ENCODE measurements at places on chromosomes 7 and 10.

DNA sequence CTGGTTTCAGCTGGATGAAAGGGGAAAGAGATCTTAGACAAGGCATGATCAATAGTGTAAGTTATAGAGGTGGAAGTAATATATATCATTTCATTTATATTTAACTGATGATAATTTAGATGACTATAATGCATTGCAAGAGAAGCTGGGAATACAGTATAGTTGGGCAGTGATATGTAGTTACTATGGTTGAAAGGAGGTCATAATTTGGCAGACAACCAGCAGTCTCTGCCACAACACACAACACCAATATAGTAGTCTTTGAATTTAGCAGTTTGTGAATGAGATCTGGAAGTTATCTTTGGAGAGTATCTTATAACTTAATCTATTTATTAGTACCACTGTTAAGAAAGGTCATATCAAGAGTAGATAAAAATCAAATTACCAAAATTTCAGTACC is 39.9 kb downstream of the TAX1BP1 start:
- DNase-seq = no peak

GRCh38 chr7:15920953-15921352 is 234.5 kb upstream of the MEOX2 start:
- DNase-seq = no peak

- no peak for DNase-seq
Measured at GRCh38 chr10:62175251-62175650, 93.4 kb downstream of the RTKN2 start.

DNA sequence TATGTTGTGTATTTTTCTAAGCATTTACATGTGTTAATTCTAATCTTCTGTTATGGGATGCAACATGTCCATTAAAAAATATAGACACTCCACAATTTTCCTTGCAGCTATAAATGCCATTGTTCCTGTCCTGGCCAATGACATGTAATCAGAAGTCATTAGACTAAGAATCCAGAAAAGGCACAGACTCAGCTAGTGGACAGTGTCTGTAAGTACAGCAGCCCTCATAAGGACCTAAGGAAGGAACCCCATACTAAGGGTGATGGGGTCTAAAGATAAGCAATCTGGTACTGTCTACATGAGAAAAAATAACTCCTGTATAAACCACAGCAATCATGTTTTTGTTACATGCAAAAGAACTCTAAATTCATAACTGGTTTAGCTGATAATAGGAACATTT is 115.9 kb downstream of the GPR85 start:
- no peak for DNase-seq

- DNase-seq = no peak
Measured at GRCh38 chr10:133325440-133326222, 11.1 kb downstream of the CALY start.

GRCh38 chr10:79316671-79317431 is 30.4 kb upstream of the PPIF start:
- DNase-seq = no peak

DNA sequence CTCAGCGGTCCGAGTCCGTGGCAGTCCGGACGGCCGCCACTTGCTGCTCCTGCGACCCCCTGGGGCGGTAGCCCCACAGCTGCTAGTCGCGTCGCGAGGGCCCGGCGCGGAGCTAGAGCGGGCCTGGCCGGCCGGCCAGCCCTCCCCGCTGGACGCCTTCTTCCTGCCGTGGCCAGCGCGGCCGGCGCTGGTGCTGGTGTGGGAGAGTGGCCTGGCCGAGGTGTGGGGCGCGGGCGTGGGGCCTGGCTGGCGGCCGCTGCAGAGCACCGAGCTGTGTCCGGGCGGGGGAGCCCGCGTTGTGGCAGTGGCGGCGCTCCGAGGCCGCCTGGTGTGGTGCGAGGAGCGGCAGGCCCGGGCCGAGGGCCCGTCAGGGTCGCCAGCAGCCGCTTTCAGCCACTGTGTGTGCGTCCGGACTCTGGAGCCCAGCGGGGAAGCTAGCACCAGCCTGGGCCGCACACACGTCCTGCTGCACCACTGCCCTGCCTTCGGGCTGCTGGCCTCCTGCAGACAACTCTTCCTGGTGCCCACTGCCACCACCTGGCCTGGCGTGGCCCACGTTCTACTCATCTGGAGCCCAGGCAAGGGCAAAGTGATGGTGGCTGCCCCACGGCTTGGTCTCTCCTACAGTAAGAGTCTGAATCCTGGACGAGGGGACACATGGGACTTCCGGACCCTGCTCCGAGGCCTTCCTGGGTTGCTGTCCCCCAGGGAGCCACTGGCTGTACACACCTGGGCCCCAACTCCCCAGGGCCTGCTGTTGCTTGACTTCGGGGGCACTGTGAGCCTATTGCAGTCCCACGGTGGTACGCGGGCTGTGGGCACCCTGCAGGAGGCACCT is 631 bp downstream of the HPS6 start:
- no peak for DNase-seq

GRCh38 chr10:7480742-7481367 is 70.0 kb upstream of the SFMBT2 start:
- no peak for DNase-seq

DNA sequence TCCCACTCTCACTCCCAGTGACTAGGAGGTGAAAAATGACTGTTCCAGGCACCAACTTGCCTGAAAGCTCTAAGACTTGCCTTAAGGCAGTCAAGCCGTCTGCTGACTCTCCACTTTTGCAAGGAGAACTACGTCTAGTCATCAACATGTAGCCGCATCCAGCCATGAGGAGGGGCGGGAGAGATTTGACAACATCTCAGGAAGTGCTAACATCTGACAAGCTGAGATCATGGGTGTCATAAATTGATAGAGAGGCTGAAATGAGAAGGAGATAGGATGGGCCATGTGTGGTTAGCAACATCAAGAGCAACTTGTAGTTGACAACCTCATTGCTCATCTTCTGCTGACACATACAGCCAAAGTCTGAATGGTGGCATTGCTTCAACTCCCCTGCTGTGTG is 9.0 kb upstream of the TBXAS1 start:
- no peak for DNase-seq

DNA sequence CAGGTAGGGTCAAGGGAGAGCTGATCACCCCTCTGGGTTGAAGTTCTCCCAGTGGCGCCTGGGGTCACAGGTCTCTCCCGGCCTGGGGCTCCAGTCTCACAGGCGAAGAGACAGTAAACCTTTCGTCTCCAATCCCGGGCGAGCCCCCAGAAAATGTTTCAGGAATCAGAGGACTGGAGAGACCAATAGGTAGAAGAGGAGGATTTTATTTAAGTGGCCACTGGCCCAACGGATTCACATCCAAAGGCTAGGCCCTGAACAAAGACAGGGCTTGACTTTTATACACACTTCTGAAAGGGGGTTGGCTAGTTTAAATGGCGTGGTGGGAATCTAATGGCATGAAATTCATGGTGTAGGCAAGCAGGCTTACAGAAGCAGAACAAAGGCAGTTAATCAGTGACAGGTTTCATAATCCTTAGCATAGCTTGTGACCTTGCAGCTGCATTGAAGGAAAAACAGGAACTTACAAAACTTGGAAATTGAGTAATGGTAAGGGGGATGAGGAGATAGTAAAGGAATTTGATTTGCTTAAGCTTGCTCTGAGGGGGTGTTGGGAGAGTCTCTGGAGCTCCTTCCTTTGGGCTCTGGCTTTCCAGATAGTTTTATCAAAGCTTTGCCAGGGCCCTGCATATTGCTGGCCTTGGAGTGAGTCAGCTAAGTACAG is 105.5 kb downstream of the TRIM24 start:
- peak; percentile 22 for DNase-seq

- no peak for DNase-seq
Measured at GRCh38 chr7:100983451-100984187, 14.3 kb downstream of the MUC12 start.

GRCh38 chr10:67772894-67773511 is 65.0 kb downstream of the DNAJC12 start:
- peak; percentile 67 for DNase-seq

DNA sequence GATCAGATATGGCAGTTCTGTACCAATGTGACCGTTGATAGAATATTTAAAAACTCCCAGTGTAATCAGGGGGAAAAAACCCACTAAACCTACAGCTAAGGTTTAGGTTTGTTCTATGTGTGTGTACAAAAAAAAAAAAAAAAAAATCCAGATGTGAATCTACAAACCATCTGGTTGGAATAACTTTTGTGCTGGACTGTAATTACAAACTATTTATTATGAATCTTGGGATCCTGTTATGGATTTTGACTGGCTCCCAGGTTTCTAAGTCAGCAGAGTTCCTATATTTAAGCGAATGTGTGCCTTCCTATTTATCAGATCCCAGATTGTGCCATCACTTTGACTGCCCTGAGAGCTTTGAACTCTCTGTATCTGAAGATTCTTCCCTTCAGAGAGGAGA is 29.1 kb downstream of the BMPER start:
- no peak for DNase-seq

GRCh38 chr10:130489891-130490290 is 353.7 kb downstream of the GLRX3 start:
- DNase-seq = no peak

- DNase-seq = no peak
Measured at GRCh38 chr10:85983051-85983450, 383.5 kb downstream of the GRID1 start.

DNA sequence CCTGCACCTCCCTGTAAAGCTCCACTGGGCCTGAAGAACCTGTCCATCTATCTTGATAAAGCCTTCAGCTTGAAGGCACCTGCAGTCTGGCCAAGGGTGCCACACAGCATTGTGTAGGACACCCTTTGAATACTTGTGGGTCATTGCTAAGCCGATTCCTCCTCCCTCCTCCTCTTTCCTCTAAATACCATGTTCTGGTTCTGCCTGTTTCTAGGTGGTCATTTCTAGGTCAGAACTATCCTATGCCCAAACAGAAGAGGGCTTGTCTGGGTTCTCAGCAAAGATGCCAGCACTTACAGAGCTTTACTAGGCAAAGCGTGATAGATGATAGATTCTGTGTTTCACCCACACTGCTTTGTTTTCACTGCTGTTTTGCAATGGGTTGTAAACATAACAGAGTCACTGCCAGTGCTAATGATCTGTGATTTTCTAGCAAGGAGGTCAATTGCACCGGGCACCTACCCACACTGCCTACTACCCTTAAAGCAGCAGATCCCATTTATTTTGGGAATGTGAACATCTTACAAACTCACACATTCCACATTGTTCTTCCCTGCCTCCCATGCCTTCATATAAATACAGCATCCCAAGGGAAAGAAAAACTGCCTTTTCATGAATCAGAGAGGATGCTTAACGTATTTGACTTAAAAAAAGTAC is 279.1 kb upstream of the PITRM1 start:
- no peak for DNase-seq

GRCh38 chr10:129851941-129852640 is 112.0 kb downstream of the EBF3 start:
- DNase-seq = no peak

- no peak for DNase-seq
Measured at GRCh38 chr10:17622061-17622460, 4.9 kb upstream of the HACD1 start.

- peak; percentile 84 for DNase-seq
Measured at GRCh38 chr10:112951359-112952281, 1.6 kb downstream of the TCF7L2 start.

GRCh38 chr10:103797857-103798256 is 57.5 kb downstream of the SH3PXD2A start:
- DNase-seq = no peak

GRCh38 chr7:133829336-133829897 is 297.7 kb upstream of the LRGUK start:
- DNase-seq = peak; percentile 52

DNA sequence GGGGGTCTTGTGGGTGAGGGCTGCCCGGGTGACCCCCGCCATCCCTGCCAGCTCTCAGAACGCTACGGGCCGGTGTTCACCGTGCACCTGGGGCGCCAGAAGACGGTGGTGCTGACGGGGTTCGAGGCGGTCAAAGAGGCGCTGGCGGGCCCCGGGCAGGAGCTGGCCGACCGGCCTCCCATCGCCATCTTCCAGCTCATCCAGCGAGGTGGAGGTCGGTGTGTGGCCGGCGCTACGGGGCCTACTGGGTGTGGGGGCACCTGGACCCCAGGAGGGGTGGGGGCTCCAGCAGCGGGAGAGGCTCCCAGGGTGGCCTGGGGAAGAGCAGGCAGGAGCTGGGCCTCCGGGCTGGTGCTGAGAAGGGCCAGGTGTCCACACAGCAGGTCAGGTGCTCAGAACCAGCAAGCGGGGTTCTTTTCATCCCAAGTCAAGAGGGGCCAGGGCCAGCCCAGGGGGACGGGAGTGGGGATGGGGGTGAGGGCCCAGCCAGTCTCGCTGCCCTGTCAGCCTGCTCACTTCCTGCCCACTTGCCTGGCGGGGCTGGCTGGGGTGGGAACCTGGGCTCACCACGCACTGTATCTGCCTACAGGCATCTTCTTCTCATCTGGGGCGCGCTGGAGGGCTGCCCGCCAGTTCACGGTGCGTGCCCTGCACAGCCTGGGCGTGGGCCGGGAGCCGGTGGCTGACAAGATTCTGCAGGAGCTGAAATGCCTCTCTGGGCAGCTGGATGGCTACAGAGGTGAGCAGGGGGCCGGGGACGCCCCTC is 1.6 kb downstream of the CYP2W1 start:
- no peak for DNase-seq

DNA sequence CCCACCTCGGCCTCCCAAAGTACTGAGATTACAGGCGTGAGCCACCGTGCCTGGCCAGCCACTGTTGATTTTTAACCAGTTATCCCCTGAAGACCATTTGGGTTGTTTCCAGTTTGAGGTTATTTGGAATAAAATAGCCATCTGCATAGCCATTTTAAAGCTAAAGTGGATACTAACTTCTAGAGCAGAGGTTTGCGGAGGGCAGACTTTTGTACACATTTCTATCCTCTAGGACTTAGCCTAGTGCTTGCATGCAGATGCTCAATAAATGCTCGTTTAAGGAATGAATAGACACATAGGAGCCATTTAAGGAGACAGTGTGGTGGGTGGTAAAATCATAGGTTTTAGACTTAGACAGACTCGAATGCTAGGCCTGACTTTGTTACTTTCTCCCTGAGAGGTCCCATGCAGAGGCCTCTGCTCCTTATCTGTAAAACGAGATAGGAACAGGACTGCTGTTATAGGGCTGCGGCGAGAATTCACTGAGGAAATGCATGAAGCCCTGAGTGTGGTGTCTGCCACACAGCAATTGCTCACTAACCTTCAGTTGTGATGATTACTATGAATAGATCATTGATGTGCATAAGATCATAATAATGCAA is 75.9 kb downstream of the PFKFB3 start:
- DNase-seq = no peak

GRCh38 chr7:81111781-81112540 is 193.1 kb upstream of the SEMA3C start:
- DNase-seq = no peak

DNA sequence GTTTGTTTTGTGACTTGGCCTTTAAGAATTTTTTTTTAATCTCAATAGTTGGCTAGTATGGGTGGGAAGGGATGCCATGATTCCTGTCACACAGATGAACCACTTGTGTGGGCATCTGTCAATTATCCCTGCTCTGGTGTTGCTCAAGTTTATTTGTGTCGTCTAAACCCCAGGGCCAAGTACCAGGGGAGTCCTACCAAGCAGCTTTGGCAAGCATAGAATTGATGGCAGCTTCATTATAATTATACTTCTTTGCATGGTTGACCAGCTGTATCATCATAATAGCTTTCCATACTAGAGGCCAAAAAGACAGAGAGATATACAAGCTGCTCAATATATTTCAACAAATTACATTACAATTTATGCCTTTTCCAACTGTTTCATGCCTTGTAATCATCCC is 30.4 kb downstream of the SUGCT start:
- no peak for DNase-seq

Data from astrocyte of the spinal cord (primary cell).